ENCODE measurements at places on chromosomes 12 and 14.

DNA sequence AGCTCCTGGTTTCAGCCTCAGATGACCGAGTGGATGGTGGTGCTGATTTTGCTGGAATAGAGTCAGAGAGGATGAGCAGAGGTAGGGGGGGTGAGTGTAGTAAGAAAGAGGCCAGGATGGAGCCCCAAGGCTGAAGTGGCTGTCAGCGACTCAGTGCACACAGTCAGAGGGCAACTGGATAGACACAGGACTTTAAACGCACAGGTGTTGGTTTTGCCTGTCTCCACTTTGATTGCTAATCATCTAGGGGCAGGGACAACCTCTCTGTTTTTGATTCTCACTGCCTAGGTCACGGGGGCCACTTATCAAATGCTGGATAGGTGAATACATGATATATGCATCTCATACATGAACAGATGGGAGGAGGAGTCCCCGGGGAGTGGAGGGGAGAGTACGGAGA, 99.5 kb downstream of the EGLN3 start:
- no peak for DNase-seq

DNA sequence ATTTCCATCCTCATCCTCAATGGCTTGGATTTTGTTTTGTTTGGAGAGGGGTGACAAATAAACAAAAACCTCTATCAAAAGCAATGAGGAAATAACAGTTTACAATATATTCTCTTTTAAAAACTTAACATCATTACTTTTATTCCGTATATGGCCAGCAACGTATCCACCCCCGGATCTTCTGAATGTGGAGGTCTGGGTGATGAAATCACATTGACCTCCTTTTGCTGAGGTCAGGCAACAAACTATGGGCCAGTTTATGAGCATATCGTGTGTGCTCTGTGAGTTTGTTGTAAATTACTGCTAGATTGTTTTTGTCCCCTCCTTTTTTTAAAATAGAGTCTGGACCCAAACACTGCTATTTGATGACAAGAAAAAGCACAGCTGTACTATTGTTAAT, 178.1 kb downstream of the BCAT1 start:
- no peak for DNase-seq

- no peak for DNase-seq
Measured at GRCh38 chr14:61358554-61359226, 37.3 kb downstream of the PRKCH start.

DNA sequence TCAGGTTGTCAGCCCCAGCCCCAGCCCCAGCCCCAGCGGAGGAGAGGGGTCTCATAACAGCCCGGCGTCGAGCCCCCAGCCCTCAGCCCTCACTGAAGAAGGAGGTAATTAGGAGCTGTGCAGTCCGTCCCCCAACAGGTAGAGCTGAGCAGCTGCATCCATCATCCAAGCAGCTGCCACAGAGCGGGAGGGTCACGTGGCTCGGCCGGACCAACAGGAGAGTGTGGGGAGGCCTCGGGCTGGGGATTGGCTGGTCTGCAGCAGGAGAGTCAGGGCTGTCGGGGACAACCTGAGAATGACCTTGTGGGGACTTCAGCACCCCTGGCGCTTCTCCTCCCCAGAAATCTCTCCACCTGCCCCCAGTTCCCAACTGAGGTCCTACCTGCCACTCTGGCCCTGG, 29.6 kb downstream of the SMUG1 start:
- no peak for DNase-seq

- no peak for DNase-seq
Measured at GRCh38 chr12:12622418-12622817, 10.7 kb downstream of the CREBL2 start.

- no peak for DNase-seq
Measured at GRCh38 chr12:65529771-65530435, 251.4 kb downstream of the MSRB3 start.

- no peak for DNase-seq
Measured at GRCh38 chr12:69744109-69744508, 5.4 kb downstream of the RAB3IP start.

GRCh38 chr12:103399986-103400385, 95.8 kb downstream of the C12orf42 start:
- DNase-seq = no peak

DNA sequence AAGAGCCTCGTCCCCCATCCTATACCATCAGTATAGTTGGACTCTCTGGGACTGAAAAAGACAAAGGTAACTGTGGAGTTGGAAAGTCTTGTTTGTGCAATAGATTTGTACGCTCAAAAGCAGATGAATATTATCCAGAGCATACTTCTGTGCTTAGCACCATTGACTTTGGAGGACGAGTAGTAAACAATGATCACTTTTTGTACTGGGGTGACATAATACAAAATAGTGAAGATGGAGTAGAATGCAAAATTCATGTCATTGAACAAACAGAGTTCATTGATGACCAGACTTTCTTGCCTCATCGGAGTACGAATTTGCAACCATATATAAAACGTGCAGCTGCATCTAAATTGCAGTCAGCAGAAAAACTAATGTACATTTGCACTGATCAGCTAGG, 13.6 kb downstream of the ARHGAP5 start:
- DNase-seq = no peak

GRCh38 chr14:63874223-63874622, 21.4 kb downstream of the SYNE2 start:
- DNase-seq = no peak

GRCh38 chr14:33811721-33812120, 139.2 kb downstream of the EGLN3 start:
- DNase-seq = no peak

- DNase-seq = no peak
Measured at GRCh38 chr14:70192915-70193314, 4.2 kb upstream of the SLC8A3 start.

DNA sequence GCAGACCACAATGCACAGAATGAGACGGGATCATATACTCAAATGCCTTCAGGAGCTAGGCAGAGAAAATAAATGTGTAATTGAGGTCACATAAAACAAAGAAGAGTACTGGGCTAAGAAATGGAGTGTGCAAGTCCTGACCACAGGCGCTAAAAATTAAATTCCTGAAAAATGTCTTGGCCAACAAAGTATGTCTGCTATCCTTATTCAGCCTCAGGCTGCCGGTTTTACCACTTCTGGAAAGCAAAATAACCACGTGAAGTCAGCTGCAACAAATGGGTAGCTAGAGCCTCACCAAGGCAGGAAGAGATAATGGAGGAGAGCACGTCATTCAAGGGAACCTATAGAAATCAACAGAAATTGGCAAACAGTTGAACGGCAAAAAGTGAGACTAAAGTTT, 3.1 kb downstream of the PYGL start:
- no peak for DNase-seq

DNA sequence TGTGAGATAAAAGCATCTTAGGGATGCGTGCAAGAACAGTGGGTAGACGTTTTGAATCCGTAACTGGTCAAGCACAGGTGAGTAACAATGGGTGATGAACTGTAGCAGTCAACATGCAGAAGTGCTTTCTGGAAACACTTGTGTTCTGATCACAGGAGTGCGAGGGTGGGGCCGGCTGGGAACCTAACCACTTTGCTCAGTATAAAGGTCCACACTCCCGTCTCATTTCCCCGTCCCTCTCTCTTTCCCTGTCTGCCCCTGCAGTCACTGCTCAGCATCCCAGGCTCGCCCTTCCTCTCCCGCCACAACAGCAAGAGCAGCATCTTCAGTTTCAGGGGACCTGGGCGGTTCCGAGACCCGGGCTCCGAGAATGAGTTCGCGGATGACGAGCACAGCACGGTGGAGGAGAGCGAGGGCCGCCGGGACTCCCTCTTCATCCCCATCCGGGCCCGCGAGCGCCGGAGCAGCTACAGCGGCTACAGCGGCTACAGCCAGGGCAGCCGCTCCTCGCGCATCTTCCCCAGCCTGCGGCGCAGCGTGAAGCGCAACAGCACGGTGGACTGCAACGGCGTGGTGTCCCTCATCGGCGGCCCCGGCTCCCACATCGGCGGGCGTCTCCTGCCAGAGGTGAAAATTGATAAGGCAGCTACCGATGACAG, 127.1 kb downstream of the FIGNL2 start:
- DNase-seq = no peak

- no peak for DNase-seq
Measured at GRCh38 chr12:111434680-111435338, 29.1 kb downstream of the SH2B3 start.

DNA sequence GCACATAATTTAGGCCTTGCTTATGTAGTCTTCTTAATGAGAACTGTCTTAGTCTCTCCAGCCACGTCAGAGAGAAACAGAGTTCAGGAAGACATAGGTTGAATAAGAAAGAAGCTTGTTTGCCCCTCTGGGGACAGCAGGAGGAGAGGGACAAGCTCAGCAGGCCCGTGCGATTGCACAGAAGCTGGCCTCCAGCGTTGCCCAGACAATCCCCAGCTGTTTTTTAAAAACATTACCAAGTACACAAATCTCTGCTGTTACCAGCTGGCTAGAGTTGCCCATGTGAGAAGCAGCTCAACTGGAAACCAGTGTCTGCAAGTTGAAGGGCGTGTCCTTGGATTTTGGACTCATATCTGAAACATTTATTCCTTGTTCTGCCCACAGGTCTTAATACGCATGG, 232.6 kb downstream of the EFCAB11 start:
- no peak for DNase-seq

DNA sequence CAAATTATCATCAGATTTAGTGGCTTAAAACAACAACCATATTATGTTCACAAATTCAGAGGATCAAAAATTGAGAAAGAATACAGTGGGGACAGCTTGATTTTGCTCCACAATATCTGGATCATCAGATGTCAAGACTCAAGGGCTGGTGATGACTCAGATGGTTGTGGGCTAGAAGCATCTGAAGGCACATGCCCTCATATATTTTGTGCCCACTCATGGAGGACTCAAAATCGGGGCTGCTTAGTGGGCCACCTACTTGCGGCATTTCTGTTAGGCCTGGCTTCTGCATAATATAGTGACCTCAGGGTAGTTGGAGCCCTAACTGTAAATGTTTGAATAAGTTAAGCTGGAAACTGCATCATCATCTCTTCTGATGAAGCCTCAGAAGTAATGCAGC, 584.5 kb downstream of the SLC16A7 start:
- no peak for DNase-seq

GRCh38 chr12:101862245-101862644, 15.1 kb upstream of the DRAM1 start:
- DNase-seq = no peak

DNA sequence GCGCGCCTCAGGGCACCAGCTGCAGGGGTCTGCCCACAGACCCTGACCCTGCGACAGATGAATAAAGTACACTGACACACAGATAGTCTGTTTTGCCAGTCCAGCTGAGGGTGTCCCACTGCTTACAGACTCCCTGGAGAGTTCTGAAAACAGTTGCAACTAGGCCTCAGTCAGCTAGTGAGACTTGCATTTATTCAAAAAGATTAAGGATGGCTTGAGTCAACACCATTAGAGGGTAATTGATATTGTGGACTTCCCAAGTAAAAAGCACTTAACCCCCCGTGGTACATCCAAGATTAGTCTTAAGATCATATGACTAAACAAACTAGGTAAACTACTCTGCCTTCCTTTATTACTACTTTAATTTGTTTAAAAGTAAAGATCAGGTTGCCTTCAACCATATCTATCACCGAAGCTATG, 11.1 kb upstream of the PSEN1 start:
- DNase-seq = no peak

DNA sequence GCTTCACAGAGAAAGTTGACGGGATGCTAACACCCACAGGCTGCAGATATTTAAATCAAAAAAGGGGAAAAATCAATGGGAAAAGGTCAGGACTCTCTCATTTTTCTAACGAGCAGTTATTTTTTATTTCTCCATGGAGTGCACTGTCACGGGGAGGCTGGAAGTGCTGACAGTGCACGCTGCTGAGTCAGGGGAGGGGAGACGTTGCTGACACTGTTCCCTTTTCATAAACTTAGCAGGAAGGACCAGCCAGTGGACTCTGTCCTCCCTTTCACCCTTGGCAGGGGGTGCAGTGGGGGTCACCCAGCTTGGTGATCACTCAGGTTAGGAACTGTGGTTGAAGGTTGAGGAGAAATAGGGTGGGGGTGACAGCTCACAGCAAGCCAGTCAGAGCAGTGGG, 65.6 kb upstream of the FUT8 start:
- no peak for DNase-seq

- no peak for DNase-seq
Measured at GRCh38 chr12:49187184-49187583, 1.7 kb downstream of the TUBA1A start.

DNA sequence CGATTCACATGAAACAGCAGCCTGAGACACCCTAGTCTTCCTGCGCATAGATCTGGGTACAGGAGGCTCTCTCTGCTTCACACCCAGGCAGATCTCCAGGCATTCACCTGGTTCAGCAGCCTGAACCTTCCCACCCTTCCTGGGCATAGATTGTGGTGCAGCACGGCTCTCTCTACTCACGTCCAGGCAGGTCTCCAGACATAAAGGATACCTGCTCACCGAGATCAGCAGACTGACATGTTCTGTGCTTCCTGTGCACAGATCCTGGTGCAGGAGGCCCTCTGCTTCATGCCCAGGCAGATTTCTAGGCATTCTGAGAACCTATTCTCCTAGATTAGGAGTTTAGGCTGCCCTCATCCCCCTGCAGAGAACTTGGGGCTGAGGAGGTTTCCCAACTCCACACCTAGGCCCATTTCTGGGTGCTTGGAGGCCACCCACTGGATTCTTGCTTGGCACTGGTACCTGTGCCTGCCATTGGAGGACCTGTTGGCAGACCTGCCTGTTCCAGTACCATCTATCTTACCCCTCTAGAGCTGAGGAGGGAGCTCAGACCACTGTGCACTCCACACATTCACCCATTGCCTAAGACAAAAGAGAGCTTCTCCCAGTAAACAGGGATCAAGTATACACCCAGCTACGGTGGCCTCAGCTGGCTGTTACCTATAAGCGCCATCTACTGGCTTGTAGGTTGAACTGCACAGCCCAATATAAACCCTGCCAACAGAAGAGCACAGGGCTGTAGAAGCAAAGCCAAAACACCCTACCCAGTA, 28.0 kb upstream of the GARIN6 start:
- no peak for DNase-seq

DNA sequence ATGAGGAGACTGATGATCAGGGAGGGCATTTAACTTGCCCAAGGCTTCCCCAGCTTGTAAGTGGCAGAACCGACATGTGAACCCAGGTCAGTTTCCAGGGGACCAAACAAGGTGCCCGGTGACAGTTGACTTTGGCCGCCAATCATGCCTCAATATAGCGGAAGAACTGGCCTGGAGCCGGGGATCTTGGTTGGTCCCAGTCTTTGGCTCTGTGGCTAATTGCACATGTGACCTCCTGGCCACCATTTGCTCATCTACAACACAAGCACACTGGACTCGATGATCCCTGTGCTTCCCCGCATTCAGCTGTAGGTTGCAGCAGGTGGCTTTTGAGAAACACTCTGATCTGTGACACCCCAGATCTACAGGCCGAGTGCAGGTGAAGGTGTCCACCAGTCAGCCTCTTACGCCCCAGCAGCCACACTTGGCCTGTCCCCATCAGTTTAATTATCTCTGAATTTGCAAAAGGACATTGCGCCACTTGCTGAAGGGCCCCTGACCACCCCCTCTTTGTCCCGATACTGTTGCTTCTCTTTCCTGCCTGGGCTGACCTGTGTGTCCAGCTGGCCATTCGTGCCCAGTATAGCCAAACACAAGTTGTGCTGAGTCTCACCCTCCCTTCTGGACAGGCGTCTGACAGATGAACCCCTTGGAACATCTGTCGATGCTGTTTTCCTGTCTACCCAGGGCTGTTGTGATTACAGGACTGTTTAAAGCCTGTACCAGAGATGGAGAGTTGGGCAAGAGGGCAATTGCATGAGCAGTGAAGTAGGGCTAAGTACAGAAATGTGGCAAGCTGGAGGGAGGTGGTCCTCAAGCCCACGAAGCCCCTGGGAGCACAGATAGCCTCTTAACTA, 14.1 kb downstream of the ACACB start:
- no peak for DNase-seq

All from D721Med (cell line).